Endodermal cell (in vitro differentiated cells): ENCODE measurements at places on chromosomes 7 and 10. TPM values are rescaled to one million over a fixed set of nuclear protein-coding genes. Genes with fewer than 3 reads are reported as not detected.

GRCh38 chr7:128462460-128462859 lies 6.8 kb downstream of the HILPDA start:
- DNase-seq, result no peak

DNA sequence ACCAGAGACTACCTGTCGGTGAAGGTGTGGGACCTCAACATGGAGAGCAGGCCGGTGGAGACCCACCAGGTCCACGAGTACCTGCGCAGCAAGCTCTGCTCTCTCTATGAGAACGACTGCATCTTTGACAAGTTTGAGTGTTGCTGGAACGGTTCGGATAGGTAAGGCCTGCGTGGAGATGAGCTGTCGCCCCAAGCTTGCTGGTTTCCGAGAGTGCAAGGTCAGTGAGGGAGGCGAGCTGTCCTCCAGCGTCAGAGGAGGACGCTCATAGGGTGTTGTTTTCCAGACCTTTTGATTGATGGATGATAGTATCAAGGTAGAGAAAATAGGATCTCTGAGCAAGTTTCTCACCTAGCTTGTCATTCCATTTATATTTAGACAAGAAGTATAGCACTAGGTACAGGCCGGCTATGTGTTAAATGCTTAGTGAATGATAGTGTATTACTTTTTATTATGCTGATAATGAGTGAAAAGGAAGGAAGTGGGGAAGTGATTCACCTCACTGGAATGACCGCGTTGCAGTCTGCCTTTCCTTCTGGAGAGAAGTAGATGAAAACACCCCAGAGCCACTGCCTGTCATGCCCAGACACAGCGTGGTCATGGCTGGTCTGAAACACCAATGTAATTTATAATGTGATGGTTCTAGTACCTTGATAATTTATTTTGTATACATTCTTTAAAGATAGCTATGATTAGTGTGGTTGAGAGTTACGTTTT lies 33.9 kb downstream of the BNIP3 start:
- peak; percentile 34 for DNase-seq

DNA sequence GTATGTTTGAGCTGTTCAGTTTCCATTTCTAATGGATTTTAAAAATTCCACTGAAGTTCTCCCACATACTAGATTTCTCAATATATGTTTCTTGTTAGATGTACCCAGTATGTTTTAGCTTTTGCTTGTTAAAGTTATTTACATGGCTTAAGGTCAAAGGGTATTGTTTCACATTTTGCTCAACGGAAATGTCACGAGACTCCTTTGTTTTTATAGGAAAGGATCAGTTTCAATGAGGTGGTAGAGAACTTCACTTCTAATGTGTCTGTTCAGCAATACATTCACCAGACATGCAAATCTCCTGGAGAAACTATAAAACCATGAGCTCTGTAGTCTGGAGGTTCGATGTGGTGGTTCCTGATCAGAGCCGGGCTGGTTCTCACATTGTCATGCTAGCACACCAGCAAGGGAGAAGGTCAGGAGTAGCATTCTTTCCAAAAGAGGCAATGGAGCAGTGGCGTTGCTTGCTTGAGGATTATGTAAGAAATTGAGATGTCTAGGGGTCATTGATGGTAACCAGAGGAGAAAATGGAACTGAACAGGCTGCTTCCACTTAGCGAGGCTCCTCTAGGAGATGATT lies 114.0 kb downstream of the RAB18 start:
- no peak for DNase-seq

DNA sequence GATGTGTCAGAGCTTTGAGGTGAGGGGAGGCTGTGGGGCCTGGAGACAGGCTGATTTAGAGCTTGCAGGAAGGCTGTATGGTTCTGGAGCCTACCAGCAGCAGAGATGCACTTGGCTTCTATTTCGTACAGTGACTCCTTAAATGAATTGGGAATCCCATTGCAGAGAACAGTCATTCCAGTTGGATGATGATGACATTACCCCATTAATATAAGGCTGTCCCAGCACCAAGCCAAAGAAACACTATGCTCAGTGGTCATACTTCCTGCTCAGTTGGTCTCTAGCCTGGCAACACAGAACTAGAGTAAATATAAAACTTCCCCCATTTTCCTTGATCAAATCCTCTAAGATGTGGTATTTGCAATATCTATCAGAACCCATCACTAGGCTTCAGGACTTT lies 5.7 kb upstream of the CLEC5A start:
- no peak for DNase-seq

- DNase-seq, result no peak
These were observed 2.0 kb downstream of the C10orf105 start for GRCh38 chr10:71717551-71717951.

GRCh38 chr10:108956149-108956548 lies 967.2 kb downstream of the XPNPEP1 start:
- no peak for DNase-seq

DNA sequence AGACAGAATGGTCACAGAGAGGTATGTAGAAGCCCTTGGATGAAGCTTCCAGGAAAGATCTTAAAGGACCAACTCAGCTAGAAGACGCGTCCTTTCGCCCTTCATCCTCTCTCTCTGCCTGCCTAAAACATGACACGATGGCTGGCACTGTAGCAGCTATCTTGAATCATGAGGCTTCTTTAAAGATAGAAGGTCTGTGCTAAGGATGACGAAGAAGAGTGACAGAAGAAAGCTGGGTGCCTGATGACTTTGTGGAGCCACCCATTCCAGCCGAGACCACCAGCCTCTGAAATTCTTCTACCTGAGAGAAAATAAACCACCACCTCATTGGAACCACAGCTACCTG lies 25.5 kb downstream of the WDR86 start:
- DNase-seq, result peak; percentile 18

DNA sequence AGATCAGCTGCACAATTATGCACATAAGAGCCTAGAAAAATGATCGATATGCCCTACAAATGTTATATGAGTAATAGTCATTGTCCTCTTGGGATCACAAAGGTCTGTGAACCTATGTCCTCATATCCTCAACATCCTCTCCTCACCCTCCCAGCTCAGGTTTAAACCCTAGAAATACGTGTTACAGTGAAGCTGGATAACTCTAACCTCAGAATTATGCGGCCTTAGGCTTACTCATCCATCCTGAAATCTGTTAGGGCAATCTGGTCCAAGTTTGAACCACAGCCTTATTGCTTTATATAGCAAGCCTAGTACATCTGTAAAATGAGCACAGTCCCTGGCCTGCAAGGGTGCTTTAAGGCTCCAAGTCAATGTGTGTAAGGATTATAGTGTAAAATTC lies 84.2 kb upstream of the FRMD4A start:
- no peak for DNase-seq

DNA sequence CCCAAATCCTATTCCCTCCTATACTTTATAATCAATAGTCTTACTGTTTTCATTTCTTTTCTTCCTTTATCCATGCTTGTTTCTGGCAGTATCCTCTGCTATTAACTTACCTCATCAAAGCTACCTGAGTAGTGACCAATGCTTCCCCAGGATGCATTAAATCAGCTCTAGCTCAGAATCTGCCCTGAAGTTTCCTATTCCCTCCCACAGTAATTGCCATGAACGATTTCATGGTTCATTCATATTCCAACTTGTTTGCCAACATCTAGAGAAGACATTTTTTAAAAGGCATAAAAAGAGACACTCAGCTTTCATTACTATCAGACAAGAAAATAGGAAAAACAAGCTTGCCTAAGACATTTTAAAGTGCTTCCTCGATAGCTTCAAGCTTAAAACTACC lies 42.3 kb downstream of the COA1 start:
- DNase-seq, result no peak

- DNase-seq, result no peak
These were observed 230.1 kb upstream of the PRPS1L1 start for GRCh38 chr7:18257711-18258110.

GRCh38 chr7:34727464-34727995 lies 69.5 kb downstream of the NPSR1 start:
- no peak for DNase-seq

DNA sequence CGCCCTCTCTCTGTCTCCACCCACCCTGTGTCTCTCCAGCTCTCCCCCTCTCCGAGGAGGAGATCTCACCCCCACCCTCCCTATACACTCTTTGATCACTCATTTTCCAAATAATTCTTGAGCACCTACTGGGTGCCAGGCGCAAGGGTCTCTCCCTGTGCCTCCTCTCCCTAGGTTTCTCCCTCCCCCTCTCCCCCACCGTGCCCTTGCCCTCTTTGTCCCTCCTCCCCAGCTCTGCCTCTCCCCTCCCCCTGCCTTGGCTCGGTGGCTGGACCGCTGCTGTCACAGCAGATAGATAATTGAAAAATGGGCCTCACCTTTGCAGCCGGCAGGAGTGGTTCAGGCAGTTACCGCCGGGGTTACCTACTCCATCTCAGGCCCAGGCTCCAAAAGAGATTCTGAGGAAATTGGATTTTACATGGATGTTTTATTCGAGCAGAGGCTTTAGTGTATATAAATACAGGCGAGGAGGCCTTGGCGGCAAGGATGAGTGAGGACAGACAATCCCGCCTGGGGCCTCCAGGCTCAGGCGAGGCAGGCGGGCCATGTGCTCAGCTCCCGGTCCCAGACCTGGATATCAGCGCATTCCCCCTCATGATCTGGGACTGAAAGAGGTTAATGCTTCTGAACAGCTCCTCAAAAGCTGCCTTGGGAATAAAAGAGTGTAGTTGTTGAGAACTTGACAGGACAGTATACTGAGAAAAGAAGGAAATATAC lies 60.8 kb upstream of the BTRC start:
- peak; percentile 76 for DNase-seq

- no peak for DNase-seq
These were observed 35.3 kb upstream of the PFKFB3 start for GRCh38 chr10:6167456-6167855.

The OPN1SW gene
- total RNA-seq, result not detected in 2 replicates

The SLC26A3 gene
- not detected in 2 replicates for total RNA-seq

The H2BK1 gene
- total RNA-seq, result not detected in 2 replicates

The CADPS2 gene
- total RNA-seq, result 11.7 and 13.1 TPM in 2 replicates

The C7orf33 gene
- not detected in 3 replicates for total RNA-seq

The GJD4 gene
- total RNA-seq, result 0.22 TPM in 1 of 3 replicates, not detected in the others

The STRIP2 gene
- total RNA-seq, result 4.0 to 11.8 TPM (median 11.7 TPM) in 3 replicates
